Ascending aorta (tissue), 2 donors: ENCODE measurements at places on chromosomes 7 and 10.
A peak's percentile ranks its signal among the peaks of the same experiment; 100 is the strongest.

DNA sequence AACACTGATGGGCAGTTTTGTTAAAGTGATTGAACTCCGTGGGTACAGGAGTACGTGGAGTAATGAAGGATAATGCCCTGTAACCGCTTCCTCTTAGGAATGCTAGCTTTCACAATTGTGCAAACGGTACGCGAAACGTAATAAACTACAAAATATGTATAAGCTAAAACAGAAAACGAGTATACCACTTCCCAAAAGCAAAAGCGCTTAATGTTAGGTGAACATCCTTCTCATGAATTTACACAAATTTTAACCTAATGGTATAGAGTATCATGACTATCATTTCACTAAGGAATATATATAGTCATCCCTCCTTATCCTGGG is 395 bp upstream of the ZNF25 start:
- no peak for DNase-seq

DNA sequence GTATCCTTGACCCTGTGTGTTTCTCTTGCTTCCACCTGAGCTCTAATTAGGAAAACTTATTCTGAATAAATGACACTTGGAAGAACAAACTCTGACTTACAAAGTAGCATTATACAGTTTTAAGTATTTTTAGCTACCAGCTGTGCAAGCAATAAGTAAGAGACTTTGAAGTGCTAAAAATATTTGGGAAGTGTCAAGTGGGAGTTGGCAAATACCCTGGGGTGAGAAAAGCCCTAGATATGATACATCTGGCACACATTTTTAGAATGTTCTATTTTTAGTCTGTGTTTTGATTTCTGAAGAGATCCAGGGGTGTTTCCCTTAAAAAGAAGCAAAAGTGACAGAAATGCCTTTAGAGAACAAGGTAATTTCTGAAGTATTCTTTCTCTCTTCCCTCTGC is 132.7 kb upstream of the TEX47 start:
- no peak for DNase-seq

- no peak for DNase-seq
Measured at GRCh38 chr10:15370212-15370855, 755 bp downstream of the FAM171A1 start.

GRCh38 chr10:70564113-70564725 is 38.3 kb downstream of the PRF1 start:
- DNase-seq: no peak

GRCh38 chr10:93751832-93752231 is 5.9 kb upstream of the LGI1 start:
- no peak for DNase-seq

DNA sequence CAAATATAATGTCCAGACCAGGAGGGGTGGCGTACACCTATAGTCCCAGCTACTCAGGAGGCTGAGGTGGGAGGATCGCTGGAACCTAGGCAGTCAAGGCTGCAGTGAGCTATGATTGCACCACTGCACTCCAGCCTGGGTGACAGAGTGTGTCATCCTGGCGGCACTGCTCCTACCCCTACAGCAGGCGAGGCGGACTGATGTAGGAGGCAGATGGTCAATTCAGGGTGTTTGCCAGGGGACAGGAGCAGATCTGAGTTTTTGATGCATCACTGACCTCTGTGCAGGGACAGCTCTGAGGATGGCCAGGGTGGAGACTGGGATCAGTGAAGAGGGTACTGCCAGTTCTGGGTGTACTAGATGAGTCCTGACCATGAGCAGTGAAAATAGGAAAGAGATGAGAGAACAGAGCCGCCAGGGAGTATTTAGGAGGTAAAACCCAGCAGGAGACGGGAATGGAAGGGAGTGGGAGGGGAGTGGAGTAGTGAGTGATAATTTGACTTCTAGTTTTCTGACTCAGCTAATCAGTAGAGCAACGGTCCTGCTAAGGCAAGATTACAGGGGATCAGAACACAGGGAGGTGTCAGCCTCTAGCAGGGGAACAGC is 75.3 kb downstream of the HIP1 start:
- no peak for DNase-seq

DNA sequence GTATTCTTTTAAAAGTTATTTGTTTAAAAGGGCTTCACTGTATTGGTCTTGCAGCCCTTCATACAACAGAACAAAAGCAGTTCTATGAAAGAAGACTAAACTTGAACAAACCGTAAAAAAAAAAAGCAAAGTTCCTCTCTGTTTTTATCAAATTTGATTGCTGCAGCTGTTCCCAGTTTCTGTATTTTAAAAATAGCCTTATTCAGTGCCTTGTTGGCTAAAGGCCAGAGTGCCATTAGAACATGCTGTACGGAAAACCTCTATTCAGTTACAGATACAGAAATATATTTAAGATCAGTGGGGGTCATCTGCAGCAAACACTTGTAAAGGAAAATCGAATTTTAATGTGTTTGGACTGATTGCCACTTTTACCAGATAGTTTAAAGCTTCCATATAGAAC is 207.8 kb upstream of the ETV1 start:
- no peak for DNase-seq

DNA sequence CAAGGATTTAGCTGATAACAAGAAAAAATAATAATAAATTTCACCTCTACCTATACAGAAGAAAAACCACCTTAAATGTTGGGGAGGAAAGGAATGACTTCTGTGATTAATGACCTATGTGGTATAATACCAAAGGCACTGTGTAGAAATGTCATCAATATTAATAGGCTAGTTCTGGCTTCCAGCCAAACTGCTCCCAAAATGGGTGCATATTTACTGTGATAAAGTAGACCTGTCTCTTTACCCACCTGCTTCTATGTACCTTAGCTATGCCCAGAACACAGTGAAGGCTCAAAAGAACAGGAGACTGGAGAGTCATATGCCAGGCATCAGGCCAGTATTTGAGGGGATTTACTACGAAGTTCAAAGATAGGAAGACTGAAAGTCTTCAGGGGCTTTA is 76.0 kb downstream of the ATE1 start:
- no peak for DNase-seq

DNA sequence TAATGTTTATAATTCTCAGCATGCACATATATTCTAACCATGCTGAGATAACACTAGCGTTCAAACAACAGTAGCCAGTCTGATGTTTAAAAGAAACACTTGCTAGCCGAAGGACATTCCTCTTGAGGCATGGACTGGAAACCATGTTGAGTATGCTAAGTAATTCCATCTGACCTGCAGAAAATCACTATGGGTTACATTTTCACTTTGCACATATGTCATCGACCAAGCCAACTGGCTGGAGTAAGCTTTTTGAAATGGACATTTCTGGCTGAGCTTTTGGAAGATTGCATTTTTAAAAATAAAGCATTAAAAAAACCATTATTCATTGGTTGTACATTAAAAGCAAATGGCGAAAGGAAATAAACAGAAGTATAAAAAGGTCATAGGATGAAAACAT is 88.2 kb downstream of the BBS9 start:
- DNase-seq: no peak

GRCh38 chr7:36154255-36155212 is 1.5 kb downstream of the EEPD1 start:
- DNase-seq: no peak

- DNase-seq: peak; percentile 81
Measured at GRCh38 chr10:69065406-69066361, 22.2 kb upstream of the SRGN start.

DNA sequence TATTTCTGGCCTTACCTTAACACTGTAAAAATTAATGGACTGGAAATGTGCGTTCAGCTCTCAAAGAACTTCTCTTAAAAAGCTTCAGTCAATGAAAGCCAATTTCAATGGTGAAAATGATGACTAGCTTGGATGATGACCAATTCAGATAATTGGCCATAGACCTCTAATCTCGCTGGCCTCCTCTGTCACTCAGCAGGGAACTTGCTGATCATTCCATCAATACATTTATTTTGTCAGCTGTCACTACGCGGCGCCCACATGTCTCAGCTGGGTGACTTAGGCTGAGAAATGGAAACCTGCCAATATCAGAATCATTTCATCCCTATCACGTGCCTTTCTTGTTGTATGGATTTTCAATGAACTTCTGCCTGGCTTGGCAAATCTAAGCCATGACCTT is 673.0 kb upstream of the AUTS2 start:
- DNase-seq: no peak

DNA sequence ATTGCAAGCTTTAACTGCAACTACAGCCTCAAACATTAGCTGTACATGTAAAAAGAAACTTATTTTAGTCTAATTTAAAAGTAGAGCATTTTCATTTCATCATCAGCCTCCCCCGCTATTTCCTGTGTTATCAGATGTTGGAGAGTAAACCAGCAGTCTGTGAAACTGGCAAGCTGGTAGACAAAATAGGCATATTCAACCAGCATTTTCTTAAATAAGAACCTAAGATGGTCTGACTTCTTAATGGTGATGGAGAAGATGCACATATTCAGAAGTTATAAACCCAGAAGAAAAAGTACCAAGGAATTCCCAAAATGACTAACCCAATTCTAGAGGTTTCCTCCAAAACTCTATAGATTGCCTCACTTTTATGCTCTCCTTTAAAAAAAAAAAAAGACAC is 24.9 kb downstream of the PIK3AP1 start:
- DNase-seq: no peak

GRCh38 chr10:97509120-97509680 is 10.5 kb downstream of the UBTD1 start:
- DNase-seq: no peak

DNA sequence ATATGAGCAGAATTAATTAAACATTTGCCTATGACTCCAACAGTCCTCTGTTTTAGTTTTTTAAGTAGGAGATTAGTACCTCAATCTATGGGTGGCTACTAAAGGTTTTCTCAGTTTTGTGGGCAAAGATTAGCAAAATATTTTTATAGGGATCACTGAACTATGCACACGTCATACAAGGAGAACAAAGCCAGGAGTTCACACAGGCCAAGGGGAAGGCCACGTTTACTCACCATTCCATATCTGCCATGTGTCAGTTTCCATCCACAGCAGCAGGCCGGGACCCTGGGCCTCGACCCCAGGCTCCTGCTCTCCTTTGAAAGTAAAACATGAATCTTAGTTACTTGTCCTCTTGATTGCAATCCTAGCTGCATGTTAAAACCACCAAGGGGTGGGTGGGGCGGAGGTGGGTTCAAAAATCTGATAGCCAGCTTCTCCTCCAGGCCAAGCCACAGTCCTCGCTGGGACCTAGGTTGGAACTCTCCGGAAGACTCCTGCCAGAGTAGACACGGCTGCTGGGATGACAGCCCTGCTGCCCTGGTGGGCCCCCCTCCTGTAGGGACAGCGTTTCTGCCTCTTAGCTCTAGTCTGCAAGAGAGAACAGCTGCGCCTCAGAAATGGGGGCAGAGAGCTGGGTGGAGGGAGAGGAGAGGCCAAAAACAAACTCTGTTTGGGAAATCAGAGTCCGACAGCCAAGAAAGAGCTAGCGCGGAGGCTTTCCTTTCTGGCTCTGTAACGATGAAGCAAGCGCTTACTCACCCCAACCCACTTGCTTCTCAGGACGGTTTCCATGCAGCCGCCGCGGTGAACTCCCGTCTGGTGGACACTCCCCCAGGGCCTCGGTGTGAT is 35.6 kb downstream of the PITRM1 start:
- DNase-seq: peak; percentile 89

GRCh38 chr7:69643708-69644445 is 45.6 kb downstream of the AUTS2 start:
- DNase-seq: no peak

GRCh38 chr7:128115821-128116723 is 84.8 kb upstream of the LRRC4 start:
- DNase-seq: no peak
